ENCODE measurements at places on chromosomes 7 and 10.
A peak's percentile ranks its signal among the peaks of the same experiment; 100 is the strongest.

- DNase-seq = peak; percentile 0
Observed at GRCh38 chr10:128908099-128908498, 558.9 kb upstream of the MGMT start.

GRCh38 chr7:132116369-132116768 lies 459.9 kb downstream of the PLXNA4 start:
- no peak for DNase-seq

- DNase-seq = no peak
Observed at GRCh38 chr10:116084161-116084560, 188.8 kb downstream of the GFRA1 start.

- DNase-seq = no peak
Observed at GRCh38 chr7:134736381-134736780, 43.1 kb upstream of the CALD1 start.

All from fibroblast of villous mesenchyme (primary cell).